ENCODE measurements at places on chromosomes 2 and 18.
A peak's percentile ranks its signal among the peaks of the same experiment; 100 is the strongest.

- DNase-seq, result no peak
Measured at GRCh38 chr2:2899826-2900225, 477.8 kb downstream of the EIPR1 start.

GRCh38 chr2:55859875-55860274 is 63.7 kb downstream of the EFEMP1 start:
- no peak for DNase-seq

DNA sequence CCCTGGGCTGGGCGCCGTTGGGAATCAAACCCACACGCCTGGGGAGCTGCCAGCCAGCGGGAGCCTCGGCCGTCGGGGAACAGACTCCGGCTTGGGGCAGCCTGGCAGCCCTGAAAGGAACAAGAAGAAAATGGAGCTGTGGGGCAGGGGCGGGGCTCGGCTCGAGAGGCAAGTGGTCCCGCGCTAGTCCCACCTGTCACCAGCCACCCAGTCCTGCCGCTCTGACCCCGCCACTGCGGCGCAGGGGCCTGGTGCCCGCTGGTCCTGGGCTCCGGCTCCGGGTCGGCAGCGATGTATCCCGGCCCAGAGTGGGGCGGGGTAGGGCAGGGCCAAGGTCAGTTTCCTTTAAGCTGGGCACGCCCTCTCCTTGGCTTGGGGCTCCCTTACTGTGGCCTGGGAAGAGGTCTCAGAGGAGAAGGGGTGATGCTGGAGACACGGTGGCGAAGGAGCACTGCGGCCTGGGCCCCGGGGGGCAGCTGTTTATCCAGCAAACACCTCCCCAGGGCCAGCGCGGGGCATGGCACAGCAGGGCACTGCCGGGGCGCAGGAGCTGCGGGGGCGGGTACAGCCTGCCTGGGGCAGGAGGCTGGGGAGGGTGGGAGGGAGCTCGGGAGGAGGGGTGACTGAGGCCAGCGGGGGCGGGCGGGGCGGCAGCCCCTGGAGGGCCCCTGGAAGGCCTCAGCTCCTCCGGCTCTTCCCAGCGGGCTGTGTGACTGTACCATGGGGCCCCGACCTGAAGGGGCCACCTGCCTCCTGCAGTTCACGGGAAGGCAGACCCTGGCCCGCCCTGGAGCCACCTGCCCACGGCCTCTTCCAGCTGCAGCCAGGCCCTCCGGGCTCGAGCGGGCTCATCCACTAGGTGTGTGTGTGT is 15.6 kb downstream of the ODC1 start:
- no peak for DNase-seq

DNA sequence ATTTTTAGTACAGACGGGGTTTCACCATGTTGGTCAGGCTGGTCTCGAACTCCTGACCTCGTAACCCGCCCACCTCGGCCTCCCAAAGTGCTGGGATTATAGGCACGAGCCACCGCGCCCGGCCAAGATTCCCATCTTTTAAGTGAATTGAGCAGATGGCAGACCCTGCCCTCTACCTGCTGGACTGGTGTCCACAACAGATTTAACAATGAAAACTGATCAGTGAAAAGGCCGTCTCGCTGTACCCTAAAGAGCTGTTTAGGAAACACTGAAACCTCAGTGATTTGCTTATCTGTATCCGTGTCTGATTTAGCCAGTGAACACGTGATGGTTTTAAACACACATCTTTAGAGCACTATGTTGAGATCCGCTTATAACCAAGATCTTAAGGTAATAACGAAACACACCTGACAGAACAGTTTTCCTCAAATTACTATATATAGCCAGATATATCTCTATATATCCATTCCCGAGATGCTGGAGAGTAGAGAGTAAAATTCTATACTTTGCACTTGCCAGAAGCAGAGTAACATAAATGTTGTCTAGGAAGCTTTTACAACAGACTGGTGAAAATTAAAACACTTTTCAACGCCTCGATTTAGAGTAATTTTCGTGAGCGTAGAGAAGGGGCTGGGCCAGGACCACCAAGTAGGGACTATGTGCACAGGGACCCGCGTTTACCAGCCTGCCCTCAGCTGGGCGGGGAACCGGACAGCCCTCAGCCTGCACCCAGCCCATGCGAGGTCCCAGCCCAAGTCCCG is 594 bp downstream of the FAM161A start:
- peak; percentile 47 for DNase-seq

- DNase-seq, result peak; percentile 92
Measured at GRCh38 chr2:166375736-166376487, at the start of gene SCN9A. SCN9A (minus strand) TSS chr2:166375944; CDS start chr2:166311756, 64,188 bp downstream.

DNA sequence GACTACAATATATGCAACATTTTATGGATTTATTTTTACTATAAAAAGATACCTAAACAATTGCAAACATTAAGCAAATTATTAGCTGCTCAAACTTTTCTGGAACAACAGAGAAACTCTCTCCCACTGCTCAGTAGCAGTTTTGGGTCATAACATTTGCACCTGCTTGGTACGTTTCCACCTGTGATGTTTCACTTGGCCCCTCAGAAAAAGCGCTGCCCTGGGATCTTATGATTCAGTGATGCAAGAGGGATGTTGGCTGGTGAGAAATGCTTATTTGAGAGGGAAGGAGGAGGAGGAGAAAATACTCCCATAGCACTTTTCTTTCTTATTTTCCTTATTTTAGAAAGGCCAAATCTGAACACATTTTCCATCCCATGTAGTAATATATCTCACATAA is 9.2 kb downstream of the IRS1 start:
- DNase-seq, result no peak

DNA sequence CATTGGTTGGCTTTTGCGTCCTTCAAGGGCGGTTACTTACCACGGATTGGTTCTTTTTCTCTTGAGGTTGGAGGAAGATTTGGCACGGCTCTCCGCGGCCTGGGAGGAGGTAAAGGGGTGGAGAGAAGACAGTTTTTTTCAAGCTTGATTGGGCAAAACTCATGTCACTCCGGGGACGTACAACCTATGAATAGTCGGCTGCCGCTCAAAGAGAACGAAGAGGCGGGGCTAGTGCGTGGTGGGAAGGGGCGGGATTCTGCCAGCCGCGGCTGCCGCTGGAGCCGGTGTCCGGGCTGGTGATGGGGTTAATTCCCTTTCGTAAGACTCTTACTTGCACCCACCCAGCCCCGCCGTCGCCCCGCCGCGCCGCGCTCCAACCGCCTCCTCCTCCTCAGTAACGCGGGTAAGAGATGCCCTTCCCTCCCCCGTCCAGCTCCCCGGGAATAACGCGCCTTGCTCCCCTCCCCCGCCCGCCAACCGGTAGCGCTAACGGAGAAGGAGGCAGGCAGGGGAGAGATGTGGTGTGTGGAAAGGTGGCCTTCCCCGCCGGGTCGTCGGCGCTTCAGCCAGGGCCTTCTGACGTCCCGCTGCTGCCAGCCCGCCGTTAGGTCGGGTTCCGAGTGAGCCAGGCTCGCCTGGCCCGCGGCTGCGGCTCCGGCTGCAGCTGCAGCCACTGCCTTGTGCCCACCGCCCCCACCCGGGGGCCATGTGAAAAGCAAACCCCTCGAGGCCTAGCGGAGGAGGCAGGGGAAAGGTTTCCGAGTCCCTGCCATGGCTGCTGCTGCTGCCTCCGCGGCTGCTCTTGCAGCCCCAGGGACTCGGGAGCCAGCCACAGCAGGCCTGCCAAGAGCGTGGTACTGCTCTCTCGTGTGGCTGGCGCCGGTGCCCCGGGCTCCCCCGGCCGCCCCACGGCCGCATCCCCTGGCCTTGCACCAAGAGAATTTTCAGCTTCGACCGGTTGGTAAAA is at the start of gene R3HDM1:
Gene R3HDM1, plus strand, starts transcription at position 254 of the 967 bp plus-strand sequence. CDS start 73,362 bp downstream, outside the sequence.
- DNase-seq, result peak; percentile 99

DNA sequence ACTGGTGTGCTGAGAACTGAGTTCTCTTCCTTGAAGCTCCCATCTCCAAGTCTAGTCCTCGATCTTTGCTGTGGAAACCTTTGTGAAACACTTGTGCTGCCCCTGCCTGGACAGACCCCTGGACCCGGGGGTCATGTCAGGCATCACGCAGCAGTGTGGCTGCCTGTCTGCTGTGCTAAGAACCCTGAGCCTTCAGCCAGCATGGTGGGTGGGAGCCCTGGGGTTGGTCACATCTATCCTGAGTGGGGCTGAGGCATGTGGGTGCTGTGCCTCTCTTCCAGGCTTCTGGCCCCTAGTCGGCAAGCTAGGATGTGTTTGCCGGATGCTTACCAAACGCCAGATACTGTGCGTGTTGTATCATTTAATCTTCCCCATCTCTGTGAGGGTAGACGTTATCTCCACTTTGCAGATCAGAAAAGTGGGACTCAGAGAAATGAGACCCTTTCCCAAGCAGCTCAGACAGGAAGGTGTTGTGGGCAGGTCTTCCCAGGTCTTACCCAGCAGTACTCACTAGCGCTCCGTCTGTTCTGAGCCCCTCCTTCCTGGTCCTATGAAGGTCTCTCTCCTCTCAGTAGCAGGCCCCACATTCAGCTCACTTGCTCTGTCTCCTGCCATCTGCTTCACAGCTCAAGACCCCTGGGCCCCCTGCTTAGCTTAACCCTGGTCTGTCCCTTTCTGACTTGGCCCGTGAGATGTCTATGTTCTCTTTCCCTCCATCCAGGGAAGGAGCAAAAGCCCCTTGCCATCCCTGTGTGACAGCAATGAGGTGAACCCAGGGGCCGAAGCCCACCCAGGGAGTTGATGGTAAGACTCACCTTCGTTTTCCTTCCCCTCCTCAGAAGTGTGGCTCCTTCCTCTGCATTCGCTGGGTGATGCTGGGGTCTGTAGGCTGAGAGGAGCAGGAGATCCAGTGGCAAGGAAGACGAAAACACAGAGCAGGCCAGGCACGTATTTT is 242.8 kb downstream of the FAM210A start:
- no peak for DNase-seq

DNA sequence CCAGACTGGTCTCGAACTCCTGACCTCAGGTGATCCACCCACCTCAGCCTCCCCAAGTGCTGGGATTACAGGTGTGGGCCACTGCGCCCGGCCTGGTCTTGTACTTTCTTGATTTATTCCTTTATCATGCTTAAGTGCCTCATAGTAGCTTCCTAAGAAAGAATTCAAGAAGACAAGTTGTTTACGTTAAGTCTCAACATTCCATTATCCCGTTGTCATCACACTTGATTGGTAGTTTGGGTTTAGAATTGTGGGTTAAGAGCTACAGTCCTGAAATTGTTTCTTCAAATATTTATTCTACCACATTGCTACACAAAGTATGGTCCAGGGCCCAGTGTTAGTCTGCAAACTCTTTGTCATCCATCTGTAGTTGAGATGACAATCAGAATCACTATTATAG is 194.0 kb downstream of the VWC2L start:
- no peak for DNase-seq

GRCh38 chr2:52465287-52465686 is 1302.3 kb upstream of the CHAC2 start:
- DNase-seq, result no peak
